ENCODE measurements at places on chromosomes 1 and 21.

DNA sequence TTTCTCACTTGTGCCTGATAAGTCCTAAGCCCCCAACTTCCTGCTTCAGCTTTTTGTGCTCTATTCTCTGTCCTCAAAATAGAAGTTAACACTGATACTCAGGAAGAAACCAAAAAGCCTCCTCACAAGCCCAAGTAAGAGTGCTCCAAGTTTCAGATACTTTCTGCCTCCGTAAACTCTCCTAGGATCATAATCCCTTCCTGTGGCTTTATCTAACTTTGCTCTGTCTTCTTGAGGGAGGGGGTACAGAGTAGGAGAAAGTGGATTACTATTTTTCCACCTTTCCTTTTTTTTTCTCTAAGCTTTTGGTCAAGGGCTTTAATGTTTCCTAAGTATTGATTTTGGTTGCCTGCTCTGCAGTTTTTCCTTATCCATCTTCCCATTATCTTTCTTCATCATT, 54.6 kb downstream of the DPH5 start:
- no peak for DNase-seq

DNA sequence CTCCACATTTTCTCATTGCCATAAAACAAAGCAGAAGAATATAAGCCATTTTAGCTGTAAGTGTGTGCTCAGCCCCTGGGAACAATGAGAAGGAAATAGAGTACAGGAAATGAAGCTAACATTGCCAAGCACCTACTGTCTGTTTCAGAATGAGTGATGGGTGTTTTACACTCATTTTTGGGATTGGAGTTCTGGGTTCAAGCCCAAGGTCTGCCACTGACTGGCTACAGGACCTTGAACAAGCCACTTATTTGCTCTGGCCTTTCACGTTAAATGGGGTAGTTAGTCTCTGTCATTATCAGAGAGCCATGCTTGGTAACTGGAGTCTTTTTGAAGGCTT, 80.7 kb upstream of the KAZN start:
- no peak for DNase-seq

GRCh38 chr1:161287482-161288054, 22.2 kb downstream of the MPZ start:
- DNase-seq: no peak

DNA sequence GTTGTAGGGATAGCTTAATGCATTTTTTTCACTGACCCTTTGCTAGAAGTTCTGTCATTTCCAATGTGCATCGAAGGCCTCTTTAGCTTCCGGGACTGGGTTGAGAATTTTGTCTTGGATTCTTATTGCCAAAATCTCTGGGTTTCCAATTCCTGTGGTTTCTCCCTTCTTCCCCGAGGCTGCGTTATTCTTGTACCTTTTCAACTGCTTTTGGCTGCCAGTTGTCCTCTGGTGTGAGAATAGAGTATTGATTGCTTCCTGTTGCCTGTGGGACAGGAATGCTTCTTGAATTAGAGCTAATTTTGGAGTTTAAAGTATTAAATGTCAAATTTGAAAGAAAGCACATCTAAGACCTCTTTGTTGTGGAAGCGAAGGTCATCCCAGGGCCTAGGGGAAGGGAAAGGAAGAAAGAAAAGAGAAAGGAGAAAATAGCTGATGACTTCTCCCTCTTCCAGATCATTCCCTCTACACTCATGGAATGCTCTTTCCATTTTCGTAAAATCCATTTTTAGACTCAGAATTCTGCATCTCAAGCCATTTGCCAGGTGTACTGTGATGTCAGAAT, 21.1 kb downstream of the HUNK start:
- no peak for DNase-seq

- no peak for DNase-seq
These were observed 38.7 kb downstream of the GJA5 start for GRCh38 chr1:147721716-147722115.

DNA sequence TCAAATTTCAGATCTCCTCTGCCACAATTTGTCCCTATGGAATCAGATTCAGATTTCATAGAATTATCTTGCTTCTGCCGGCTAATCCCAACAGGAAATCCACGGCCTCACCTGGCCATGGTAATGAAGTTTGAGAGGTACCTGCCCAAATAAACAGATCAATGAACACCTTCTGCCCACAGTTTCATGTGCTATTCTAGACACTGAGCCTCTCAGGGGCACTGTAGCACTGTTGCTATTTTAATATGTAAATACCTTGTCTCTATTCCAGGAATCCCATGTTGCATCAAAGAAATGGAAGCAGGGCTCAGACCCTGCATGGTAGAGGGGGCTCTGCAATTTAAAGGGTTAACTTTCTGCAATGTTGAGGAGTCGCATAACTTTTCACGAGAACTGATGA, 593.1 kb downstream of the PTBP2 start:
- DNase-seq: no peak

DNA sequence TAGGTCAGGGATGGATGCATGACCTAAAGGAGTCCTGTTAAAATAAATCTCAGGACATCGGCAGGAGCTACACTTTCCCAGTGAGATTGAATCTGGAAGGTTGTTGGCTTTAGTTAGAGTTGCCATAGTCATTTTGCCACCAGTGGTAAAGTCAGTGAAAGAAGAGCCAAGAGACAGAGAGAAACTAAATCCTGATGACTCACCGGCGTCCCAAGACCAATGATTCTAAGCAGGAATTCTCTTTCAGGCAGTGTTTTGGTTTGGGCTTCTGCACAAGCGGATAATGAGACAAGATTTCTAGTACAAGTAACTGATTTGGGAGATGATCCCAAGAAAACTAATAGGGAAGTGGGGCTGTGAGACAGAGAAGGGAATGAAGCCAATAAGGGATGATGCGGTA, 88.8 kb upstream of the ETS2 start:
- peak; percentile 43 for DNase-seq

- peak; percentile 86 for DNase-seq
These were observed 2.2 kb downstream of the NUAK2 start for GRCh38 chr1:205319081-205320018.

DNA sequence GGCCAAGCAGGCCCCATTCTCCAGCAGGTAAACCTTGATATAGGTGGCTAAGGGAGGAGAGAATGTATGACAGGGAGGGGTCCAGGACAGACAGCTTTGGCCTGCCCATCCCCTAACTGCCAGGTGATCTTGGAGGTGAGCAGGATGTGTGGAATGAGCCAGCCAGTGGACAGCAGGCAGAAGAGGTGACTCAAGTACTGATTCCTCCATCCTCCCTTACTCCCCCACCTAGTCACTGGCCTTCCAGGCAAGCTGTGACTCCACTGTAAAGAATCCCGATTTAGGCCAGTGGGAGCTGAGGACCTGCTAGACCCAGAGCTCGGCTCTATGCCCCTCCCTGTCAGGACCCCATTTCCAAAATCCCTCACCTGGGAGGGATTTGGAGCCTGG, 36.6 kb downstream of the RIMS3 start:
- no peak for DNase-seq

DNA sequence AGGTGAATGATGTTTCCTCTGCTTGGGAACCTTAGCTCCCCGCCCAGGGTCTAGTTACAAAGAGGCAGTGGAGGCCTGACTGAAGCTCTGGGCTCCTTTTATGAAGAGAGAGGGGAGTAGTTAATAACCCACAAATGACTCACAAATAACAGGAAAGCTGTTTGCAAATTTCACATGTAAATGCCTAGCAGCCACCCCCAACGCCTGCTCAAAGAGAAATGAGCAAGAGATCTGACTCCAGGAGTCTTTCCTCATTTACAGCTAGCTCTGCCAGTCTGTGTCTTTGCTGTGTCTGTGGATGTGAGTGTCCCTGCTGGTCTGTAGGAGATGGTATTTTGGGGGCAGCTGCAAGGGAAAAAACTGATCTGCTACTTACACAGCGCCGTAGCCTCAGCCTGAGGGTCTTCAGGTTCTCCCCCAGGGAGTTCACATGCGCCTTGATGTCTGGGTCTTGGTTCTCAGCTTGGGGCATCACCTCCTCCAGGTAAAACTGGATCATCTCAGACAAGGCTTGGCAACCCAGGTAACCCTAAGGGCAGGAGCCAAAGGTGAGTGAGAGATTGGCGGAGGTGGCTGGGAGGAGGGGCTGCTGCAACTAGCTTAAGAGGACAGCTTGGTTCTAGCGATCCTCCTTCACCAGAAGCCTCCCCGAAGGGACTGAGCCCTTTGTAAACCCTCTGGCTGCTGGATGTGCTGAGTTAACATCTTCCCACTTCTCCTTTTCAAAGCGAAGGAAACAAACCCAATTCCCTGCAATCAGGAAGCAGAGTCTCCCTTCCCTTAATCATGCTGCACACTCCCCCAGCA, at the start of gene IL19:
TSS of gene IL19 (plus strand) at position 243 of the 807 bp plus-strand sequence. CDS start 65,890 bp downstream, outside the sequence.
- no peak for DNase-seq

DNA sequence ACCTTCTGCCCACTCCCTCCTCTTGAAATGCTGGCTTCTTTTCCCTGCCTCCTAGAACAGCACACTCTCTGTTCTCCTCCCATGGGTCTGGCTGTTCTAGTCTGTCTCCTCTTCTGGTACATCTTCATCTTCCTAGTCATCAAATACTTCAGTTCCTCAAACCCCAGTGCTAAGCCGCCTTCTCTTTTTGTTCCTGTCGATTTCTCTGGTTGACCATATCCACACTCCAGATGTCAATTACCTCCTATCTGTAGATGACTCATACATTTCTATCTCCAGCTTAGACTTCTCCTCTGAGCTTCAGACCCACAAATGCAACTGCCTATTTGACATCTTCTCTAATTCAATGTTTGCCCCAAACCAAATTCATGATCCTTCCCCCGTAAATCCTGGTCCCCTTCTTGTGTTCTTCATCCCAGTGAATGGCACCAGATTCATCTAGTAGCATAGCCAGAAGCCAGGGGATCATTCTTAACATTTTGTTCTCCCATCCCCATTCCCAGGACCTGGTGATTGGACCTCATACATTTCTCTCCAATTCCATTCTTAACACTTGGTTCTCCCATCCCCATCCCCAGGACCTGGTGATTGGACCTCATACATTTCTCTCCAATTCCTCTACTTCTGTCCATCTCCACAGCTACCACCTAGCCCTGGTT, 35.9 kb downstream of the USP24 start:
- no peak for DNase-seq

DNA sequence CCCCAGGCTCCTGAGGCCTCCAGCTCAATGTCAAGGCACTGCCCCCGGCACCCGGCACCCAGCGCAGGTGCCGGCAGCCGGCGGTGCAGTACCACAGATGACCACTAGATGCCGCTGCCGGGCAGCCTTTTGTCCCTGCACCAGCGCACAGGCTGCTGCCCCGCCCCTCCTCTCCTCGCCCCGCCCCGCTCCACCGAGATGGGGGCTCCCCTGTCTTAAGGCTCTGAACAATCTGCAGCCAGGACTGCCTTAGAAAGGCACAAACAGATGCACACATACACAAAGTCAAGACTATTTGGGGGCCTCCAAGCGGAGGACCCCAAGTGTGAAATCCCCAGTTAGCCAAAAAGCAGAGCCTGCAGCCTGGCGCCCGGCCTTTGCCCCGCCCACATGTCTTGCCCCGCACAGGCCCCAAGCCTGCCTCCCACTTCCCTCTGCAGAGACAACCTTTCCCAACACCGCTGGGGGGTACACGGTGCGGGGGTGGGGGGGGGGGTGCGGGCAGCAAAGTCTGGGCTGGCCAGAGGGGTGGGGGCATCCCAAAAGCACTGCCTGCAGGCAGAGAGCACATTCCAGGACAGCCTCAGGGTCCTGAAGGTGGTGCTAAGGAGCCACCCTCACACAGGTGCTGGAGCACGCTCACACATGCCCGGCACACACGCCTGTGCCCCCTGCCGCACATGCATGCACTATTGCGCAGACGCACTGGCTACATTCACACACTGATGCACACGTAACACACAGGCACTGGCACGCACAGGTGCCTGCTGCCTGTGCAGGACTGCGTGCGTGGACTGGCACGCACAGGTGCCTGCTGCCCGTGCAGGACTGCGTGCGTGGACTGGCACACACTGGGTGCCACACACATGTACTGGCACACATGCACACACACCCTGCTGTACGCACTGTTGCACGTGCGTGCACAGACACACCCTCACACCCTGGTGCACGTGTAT, 37.1 kb downstream of the ARHGEF16 start:
- peak; percentile 33 for DNase-seq

DNA sequence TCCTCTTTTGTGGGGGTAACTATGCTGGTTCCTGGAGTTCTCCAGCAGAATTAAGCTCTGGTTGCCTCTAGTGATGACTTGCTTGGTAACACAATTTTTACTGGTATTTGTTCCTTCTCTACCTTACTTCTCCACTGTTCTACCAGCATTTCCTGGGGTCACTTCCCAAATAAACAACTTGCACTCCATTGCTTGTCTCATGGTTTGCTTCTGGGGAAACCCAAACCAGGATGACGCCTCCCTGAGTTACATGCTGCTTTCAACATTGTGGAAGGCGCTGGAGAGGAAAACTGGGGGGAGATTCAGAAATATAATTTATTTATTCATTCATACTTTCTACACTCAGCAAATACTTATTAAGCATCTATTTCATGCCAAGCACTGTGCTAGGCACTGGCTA, 55.3 kb upstream of the AK4 start:
- DNase-seq: no peak

GRCh38 chr1:83692524-83693381, 306.2 kb downstream of the TTLL7 start:
- peak; percentile 34 for DNase-seq

GRCh38 chr1:41387667-41388091, 26.4 kb downstream of the FOXO6 start:
- DNase-seq: peak; percentile 11

- no peak for DNase-seq
These were observed 234.8 kb downstream of the GPR52 start for GRCh38 chr1:174682419-174683008.

- DNase-seq: no peak
These were observed 2.5 kb upstream of the AQP10 start for GRCh38 chr1:154318386-154318785.

GRCh38 chr1:151455966-151456365, 3.3 kb downstream of the POGZ start:
- no peak for DNase-seq

GRCh38 chr1:243508303-243508713, 252.5 kb downstream of the SDCCAG8 start:
- DNase-seq: no peak

DNA sequence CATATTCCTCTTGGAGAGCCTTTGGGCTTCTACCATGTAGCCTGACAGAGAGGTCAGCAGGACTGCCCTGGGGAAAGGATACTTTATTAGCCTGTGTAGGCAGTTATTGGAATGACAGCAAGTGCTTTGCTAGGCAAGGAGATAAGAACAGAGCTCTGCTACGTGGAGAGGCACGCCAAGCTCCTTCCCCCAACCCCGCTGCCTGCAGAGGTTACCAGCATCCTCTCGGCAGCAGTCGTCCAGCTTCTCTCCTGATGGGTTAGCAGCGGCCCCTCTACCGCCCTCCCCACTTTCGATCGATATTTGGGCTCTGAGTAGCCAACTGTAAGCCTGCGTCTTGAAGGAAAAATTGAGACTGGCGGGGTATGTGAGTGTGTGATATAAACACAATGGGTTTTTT, 122.3 kb downstream of the DHRS3 start:
- DNase-seq: no peak

Data from A172 (cell line).